Pancreas (tissue), 10 donors: ENCODE measurements at places on chromosomes 6 and 20.

- no peak for DNase-seq
Measured at GRCh38 chr6:137283940-137284810, 65.0 kb upstream of the IFNGR1 start.

- no peak for DNase-seq
Measured at GRCh38 chr6:38068854-38069590, 249.5 kb downstream of the ZFAND3 start.

- no peak for DNase-seq
Measured at GRCh38 chr20:3430376-3431069, 23.1 kb upstream of the DNAAF9 start.

- DNase-seq: no peak
Measured at GRCh38 chr6:90159452-90159851, 137.2 kb downstream of the BACH2 start.

DNA sequence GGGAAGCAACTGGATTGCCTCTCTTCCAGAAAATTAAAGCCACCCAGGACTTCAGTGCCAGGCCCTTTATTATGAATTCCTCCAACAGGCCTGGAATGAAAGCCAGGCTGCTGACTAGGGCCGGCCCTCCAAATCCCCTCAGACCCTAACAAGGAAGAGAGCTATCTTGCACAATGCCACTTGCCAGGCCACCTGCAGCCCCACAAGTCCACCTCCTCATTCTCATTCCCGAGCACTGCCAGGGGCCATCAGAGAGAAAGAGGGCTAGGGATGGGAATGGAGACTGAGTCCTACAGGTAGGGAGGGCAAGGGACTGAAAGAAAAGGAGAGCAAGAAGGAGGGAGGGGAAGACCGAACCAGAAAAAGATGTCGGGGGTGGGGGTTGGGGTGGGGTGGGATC is 86.5 kb downstream of the MRPL14 start:
- DNase-seq: no peak

DNA sequence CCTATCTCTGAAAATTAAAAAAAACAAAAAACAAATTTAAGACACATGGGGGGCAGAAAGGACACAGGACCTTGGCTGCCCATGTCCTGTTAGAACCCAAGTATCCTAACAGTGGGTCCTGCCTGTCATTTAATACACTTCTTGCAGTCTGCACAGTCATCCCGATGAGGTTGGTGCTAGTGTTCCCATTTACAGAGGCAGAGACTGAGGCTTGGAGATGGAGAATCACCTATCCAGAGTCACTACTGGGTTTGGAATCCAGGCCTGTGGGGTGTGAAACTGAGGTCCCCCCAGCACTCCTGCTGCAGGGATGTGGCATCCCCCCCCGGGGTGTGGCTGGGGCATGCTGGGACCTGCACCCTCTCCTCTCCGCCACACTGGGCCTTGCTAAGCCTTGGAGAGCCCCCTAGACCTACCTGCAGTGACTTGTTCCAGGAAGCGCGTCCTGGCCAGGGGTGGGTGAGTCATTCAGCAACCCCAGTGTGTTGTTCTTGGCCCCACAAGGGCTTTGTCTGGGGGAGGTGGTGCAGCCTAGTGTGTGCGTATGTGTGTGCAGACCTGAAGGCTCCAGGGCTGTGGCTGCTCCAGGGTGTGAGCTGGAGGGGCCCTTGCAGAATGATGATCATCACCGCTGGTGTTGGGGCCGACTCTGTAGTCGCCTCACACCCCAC is 49.7 kb downstream of the BCAS4 start:
- no peak for DNase-seq

- DNase-seq: no peak
Measured at GRCh38 chr6:107144666-107145065, 29.4 kb upstream of the BEND3 start.

GRCh38 chr6:125271486-125272159 is 30.1 kb downstream of the HDDC2 start:
- no peak for DNase-seq
